ENCODE measurements at places on chromosomes 2 and 18.
A peak's percentile ranks its signal among the peaks of the same experiment; 100 is the strongest.

DNA sequence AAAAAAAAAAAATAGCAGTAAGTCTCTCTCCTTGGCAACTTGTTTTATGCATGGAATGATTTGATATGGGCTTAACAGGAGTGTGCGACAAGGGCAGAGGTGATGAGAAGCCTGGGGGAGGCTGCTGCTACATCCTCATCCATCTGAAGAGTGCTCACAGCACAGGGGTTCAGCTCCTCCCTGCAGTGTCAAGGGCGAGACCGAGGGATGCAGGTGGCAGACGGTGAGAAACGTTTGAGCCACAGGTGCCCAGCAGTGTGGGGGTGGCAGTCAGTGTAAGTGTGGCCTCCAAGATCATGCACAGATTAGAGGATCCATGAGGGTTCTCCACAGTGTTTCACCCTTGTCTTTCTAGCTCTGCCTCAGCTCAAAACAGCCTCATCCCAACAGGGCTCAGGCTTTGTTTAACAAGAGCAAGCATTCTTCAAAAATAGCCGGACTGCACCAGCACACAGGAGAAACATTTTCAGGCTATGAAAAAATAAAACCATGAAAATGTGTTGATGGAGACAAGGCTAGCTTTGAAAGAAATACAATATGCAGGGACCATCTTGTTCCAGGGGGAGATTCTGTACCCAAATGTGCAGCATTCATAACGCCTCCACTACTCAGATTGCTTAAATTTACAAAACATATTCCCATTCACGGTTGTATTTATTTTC is 324.5 kb upstream of the MYT1L start:
- DNase-seq, result no peak

DNA sequence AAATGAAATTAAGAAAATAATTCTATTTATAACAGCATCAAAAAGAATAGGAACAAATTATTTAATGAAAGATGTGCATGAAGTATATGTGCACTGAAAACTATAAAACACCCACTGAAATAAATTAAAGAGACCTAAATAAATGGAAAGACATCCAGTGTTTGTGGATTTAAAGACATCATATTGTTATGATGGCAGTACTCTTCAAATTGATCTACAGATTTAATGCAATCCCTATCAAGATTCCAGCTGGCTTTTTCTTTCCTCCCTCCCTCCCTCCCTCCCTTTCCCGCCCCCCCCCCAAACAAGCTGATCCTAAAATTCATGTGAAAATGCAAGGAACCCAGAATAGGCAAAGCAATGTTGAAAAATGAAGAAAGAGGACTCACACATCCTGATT is 83.5 kb upstream of the ZFP36L2 start:
- DNase-seq, result no peak

DNA sequence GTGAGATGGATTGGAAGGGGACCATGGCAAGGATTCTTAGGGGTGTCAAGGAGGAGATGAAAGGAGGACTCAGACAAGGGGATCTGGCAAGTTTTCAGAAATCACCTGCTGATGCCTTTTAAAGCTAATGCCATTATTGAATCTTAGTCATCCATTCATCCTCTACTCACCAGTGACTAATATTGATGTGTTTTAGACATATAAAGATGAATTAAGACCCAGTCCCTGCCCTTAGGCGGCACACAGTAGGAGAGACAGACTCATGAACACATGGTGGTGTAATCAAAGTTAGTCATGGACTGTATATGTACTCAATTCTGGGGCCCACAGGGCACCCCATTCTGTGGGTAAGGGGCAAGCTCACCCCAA is 56.5 kb upstream of the ATL2 start:
- DNase-seq, result no peak

DNA sequence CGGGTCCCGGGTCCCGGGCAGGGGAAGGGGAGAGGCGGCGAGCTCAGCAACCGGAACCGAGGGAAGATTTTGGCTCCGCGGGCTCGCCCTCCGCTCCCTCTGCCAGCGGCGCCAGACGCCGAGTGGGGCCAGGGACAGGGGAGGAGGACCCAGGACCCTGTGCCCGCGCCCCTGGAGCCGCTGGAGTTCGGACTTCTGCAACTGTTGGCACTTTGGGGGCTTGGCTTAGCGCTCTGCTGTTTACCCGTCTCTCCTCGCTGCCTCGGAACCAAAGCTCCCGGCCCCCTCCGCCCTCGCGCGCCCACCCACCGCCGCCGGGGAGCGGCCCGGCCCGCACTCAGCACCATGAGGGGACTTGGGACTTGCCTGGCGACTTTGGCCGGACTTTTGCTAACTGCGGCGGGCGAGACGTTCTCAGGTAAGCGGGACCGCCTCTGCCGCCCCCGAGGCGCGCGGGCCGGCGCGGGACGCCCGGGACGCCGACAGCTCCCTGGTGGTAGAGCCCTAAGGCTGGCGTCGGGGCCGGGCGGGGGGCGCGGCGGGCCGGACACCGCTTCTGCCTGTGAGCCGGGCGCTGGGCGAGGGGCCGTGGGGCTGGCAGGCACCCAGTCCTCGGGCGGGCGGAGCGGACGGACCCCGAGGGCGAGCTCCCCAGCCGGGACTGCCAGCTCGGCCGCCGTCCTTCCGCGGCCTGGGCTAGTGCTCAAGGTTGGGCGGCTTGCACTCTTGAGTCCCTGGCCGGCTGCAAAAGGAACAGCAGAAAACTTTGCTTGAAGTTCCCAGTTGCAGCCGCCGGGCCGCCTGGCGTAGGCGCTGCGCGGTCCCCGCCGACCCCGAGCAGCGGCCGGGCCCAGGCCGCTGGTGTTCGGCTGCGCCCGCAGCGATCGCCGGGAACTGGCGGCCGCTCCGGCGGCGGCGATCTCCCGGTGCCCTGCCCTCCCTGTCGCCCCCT is 634 bp downstream of the PTPRM start:
- DNase-seq, result peak; percentile 72

DNA sequence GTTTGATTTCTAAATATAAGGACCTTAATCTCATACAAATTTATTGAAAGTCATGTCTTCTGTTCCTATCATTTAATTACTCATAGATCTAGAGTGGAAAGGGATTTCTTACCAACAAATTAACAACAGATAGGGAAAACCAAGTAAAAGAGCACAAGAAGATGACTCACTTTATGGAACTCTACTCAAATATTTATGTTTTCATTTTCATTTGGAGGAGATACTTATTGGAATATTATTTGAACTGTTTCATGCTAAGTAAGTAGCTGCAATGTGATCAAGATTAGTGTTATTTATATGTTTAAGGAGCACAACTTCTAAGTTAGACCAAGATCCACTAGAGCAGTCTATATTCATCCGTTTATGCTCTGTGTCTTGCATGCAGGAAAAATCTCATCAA is 1.3 kb downstream of the NT5C1B start:
- no peak for DNase-seq

DNA sequence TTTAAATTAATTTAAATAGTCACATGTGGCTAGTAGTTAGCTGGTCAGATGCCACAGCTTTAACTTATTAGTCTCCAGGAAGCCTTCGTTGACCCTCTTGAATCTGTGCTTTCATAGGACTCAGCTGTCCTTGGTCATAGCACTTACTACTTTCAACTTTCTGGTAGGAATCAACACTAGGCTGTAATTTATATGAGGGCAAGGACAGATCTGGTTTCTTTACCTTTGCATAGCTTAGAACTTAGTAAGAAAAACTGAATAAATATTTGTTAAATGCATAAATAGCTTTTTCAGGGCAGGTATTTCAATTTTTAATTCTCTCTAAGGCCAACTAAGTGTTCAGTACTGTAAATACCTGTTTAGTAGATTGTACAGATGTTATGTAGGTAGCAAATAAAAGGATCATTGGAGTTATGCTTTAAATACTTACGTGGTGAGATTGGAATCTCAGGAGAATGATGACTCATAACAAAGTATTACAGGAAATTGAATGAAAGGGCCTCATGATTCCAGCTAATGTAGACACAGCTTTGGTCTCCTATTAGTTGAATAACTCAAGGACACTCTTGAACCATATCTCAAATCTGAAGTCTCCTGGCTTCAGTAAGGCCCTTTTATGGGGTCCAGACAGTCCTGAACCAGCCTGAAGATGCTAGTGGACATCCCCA is 2.6 kb downstream of the CLIP4 start:
- DNase-seq, result no peak

DNA sequence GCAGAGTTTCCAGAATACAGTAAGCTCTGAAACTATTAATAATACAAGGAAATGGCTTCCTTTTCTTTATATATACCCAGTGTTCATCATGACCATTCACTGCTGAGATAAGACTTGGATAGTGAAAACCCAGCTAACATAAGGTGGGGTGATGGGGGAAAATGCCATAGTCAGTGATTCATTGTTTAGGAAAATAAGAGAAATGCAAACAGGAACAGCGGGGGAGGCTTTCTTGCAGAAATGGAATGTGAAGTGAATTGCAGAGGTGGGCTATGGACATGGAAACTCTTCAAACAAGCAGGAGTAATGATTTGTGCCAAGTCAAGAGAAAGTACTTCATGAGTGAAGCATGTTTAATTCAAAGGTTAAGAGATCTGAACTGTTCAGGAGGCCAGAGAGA is 519.4 kb downstream of the TDRD15 start:
- no peak for DNase-seq

DNA sequence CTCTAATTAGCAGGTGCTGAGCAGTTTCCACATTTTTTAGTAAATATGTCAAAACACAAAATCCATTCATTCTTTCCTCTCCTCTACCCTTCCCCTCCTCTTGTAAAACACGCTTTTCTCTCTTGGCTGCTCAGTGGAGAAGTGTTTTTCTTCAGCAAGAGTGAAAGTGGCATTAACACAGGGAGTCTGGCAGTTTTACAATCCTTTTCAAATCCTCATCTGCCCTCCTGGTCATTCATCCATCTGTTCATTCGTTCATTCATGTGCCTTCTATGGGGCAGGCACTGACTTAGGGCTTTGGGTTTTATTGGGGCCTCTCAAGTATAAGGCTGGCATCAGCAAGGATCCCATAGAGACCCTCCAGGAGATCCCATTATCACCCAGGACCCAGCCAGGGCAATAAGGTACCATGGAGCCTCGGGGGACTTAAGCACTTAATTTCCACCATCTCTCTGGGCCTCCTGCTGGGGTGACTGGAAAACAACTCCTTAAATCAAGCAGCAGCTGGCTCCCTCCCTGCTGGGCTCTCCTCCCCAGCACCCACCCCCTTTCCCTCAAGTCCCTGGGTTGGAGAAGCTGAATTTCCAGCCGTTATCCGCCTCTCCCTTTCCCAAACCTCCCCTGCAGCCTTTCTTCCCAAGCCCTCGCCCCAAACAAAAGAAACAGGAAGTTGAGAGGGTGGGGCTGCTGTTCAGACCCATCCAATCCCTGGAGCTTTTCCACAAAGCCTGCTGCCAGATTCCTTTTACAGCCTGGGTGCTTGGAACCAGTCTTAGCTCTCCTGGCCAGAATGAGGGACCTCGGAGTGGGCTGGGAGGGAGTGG is 32.6 kb downstream of the MARCHF4 start:
- DNase-seq, result peak; percentile 58

GRCh38 chr2:74632209-74632938 is 15.8 kb downstream of the M1AP start:
- DNase-seq, result no peak

DNA sequence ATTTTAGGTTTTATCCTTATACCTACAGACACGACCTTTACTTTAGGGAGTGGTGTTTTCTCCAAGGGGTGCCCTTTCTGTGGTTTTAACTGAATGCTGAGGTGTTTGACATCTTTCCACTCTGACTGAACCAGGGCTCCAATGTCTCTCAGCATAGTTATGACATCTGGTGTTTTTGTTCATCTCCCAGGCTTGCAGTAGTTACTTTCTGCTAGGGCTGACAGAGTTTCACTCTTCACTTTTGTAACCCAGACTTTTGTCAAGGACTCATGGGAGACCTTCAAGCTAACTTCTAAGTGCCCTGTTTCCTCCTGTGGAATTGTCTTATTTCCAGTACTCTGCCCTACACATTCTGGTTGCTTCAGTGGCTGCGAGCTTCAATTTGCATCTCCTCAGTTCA is 103.1 kb downstream of the CCDC85A start:
- DNase-seq, result no peak

- no peak for DNase-seq
Measured at GRCh38 chr18:63588909-63589308, 1.8 kb downstream of the SERPINB13 start.

GRCh38 chr18:7096838-7097237 is 20.8 kb downstream of the LAMA1 start:
- no peak for DNase-seq

GRCh38 chr18:25853691-25854433 is 236.6 kb downstream of the SS18 start:
- DNase-seq, result no peak

DNA sequence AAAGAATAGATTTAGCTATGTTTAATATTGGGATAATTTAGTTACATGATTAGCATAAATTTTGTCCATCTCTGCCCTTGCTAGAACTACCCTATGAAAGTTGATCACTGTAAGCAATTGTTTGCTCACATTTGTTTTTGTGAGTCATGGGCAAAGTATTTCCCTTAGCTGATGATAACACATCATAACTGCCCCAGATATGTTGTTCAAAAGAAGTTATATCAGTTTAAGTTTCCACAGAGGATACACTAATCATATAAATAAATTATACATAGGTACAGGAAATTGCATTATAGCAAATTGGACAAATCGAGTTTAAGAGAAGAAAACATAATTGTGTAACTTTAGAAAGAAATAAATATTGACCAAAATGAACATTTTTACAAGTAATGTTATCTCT is 223.2 kb upstream of the PIK3C3 start:
- DNase-seq, result no peak

- no peak for DNase-seq
Measured at GRCh38 chr2:140880573-140880972, 1250.2 kb downstream of the LRP1B start.

DNA sequence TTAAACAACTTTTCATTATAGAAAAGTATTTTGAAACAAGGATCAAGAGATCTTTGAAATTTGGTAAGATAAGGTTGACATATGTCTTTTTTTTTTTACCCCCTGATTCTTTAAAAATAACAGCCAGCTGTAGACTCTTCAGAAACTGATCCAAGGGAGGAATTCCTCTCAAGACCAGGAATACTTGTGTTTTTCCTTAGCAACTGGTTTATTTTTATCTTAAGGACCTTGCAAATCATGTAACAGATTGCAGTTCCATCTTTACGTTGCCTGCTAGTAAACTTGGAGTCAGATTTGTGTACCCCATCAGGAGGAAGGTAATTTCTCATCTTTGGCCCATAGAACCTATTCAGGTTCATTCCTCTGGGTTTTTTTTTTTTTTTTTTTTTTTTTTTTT is 71.6 kb downstream of the BOLA3 start:
- no peak for DNase-seq

DNA sequence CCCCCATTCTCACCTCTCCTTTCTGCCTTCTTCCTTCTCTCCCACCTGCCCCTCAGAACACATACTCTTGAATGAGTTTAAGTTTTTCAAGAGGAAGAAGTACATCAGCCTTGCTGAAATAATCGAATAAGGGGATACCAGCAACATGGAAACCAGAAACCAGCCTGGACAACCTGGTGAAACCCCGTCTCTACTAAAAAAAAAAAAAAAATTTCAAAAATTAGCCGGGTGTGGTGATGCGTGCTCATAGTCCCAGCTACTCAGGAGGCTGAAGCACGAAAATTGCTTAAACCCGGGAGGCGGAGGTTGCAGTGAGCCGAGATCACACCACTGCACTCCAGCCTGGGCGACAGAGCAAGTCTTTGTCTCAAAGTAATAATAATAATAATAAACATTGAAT is 75.0 kb upstream of the SLC1A4 start:
- DNase-seq, result no peak

Data from right hindlimb (tissue), 1 donor.